Parietal lobe (tissue), 2 donors: ENCODE measurements at places on chromosomes 7 and 10. TPM values are rescaled to one million over a fixed set of nuclear protein-coding genes. Genes with fewer than 3 reads are reported as not detected.

Gene MSS51
- total RNA-seq = 6.9 TPM

Gene FKBP6
- total RNA-seq = not detected

Gene TUBB8
- total RNA-seq = not detected

Gene GPC2
- total RNA-seq = 67.3 TPM

Gene LIPK
- total RNA-seq = not detected

Gene TMEM178B
- 79.5 TPM for total RNA-seq

Gene OR2A12
- total RNA-seq = not detected

Gene RPA3
- total RNA-seq = 9.4 TPM

Gene ST8SIA6
- total RNA-seq = 11.6 TPM

Gene PTPRZ1
- total RNA-seq = 523 TPM

Gene LRRC17
- 11.3 TPM for total RNA-seq

Gene CYP2C8
- total RNA-seq = 3.4 TPM

Gene ANKRD7
- 4.4 TPM for total RNA-seq

Gene EPO
- not detected for total RNA-seq

Gene RBAK
- total RNA-seq = 18.5 TPM

Gene LRRC18
- not detected for total RNA-seq

Gene SPDYE2B
- not detected for total RNA-seq

Gene TRUB1
- 42.3 TPM for total RNA-seq

Gene CNOT4
- 39.8 TPM for total RNA-seq

Gene KCNIP2
- total RNA-seq = 11.3 TPM

Gene GSDME
- 46.6 TPM for total RNA-seq

Gene SH2D4B
- 1.6 TPM for total RNA-seq

Gene HDAC9
- total RNA-seq = 195 TPM

Gene UCN3
- not detected for total RNA-seq

Gene HOXA6
- not detected for total RNA-seq

Gene PRDX3
- 84.8 TPM for total RNA-seq

Gene LBX1
- not detected for total RNA-seq

Gene CDHR3
- 28.8 TPM for total RNA-seq

Gene EGFR
- 19.7 TPM for total RNA-seq

Gene IGFBP1
- total RNA-seq = not detected

Gene ZNF107
- total RNA-seq = 16.9 TPM

Gene GPNMB
- total RNA-seq = 2.2 TPM

Gene RSPH10B
- 1.3 TPM for total RNA-seq

Gene ZSCAN21
- total RNA-seq = 21.3 TPM
